ENCODE measurements at places on chromosomes 5 and 9.

DNA sequence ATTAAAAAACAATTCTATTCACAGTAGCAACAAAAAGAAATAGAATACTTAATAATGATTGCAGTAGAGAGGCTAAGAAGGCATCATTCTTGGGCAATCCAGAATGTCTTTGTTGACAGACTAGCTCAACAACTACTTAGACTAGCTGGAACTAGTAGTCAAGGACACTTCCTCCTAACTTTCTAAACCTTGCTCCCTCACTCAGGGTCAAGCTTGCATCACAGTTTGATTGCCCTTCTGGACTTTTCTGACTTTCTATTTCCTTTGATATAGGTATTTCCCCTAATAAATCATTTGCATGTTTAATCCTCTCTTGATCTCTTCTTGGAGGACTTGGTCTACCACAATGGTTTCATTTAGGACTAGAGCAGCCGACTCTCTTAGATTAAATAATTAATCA lies 1107.9 kb downstream of the PTPRD start:
- DNase-seq, result no peak

DNA sequence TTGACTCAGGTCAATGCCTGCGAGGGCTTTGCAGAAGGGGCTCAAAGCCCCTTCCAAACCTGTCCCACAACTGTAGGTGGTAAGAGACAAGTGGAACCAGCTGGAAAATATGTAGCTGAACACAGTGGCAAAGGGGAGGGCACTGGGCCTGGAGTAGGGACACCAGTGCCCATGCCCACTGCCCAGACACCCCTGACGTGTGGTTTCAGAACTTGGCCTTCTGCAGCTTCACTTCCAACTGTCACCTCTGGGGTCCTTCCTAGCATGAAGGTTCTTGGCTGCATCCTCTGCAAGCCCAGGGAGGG lies 233.1 kb upstream of the IRX1 start:
- DNase-seq, result no peak

- DNase-seq, result no peak
These were observed 1.4 kb upstream of the PKD2L2 start for GRCh38 chr5:137887831-137888230.

GRCh38 chr5:54804086-54804485 lies 181.3 kb downstream of the ESM1 start:
- no peak for DNase-seq

DNA sequence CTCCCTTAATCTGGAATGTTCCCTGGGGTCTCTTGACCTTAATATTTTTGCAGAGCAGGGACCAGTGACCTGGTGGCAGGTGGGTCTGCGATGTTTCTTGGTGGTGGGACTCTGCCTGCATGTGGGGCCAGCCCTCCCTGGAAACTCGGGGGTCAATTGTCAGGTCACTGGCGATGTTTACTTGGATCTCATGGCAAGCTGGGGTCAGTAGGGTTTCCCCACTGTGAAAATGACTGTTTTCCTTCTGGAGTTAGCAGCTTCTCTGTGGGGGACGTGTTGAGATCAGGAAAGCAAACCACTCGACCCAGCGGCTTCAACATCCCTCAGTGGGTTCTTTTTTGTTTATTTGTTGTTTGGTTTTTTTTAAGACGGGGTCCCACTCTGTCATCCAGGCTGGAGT lies 73.9 kb downstream of the KCNT1 start:
- DNase-seq, result no peak

DNA sequence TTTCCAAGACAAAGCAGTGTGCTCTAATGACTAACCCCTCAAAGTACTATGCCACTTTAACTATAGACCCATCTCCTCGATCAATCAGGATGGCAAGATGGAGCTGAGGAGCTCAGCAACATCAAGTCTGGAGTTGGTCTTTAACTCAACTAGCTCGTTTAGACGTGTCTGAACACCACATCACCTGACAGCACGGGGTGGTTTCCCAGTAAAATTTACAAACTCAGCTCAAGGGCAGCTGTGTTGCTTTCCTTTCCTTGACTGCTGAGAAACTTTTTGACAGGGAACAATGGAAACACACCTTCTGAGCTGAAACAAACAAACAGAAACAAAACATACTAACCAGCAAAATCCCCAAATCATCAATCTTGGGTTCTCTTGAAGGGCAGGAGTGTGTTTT lies 202.5 kb downstream of the NTRK2 start:
- DNase-seq, result no peak

DNA sequence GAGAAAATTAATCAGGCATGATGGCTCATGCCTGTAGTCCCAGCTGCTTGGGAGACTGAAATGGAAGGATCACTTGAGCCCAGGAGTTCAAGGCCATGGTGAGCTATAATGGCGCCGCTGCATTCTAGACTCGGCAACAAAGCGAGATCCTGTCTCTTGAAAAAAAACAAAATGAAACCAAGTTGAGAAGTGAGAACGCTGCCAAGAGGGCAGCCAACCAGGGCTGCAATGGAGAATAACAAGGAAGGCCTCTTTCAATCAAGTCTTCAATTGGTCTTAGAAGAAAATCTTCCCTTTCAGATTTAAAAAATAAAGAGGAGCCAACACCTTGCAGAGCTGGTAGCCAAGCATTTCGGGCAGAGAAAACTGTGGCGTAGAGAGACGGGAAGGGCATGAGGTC lies 14.7 kb downstream of the KIAA1958 start:
- no peak for DNase-seq

DNA sequence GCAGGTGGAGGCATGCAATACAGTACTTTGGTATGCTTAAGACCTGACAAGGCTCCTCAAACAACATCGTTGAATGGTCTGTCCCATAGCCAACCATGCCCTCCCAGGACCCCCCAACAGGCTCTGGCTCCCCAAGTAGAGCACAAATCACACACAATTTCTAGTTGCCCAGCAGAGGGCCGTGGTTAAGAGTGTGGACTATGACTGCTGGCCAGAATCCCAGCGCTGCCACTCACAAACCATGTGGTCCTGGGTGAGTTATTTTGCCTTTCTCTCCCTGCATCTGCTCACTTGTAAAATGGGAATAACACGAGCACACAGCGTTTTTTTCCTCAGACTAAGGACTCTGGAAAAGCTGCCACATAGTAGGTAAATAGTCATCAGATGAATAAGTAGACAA lies 6.5 kb downstream of the CKMT2 start:
- no peak for DNase-seq

DNA sequence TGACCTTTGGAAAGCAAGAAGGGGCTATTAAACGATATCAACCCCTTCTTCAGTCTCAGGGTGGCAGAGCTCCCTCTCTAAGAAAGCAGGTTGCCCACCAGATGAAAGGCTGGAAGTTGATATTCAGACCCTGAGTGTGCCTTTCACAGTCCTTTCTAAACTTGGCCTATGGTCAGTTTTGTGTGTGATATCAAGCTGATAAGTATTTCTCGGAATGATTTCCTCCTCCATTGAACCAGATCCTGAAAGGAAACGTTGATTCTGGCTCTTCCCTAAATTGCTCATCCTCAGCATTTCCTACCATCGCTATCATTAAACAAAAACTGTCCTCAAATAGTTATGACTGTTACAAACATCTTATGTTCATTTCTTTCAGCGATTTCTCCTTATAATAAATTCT lies 130.4 kb downstream of the CEMIP2 start:
- DNase-seq, result no peak

- no peak for DNase-seq
These were observed at the start of gene GRIA1 for GRCh38 chr5:153490118-153491037. Gene GRIA1, plus strand, starts transcription at chr5:153490670.

DNA sequence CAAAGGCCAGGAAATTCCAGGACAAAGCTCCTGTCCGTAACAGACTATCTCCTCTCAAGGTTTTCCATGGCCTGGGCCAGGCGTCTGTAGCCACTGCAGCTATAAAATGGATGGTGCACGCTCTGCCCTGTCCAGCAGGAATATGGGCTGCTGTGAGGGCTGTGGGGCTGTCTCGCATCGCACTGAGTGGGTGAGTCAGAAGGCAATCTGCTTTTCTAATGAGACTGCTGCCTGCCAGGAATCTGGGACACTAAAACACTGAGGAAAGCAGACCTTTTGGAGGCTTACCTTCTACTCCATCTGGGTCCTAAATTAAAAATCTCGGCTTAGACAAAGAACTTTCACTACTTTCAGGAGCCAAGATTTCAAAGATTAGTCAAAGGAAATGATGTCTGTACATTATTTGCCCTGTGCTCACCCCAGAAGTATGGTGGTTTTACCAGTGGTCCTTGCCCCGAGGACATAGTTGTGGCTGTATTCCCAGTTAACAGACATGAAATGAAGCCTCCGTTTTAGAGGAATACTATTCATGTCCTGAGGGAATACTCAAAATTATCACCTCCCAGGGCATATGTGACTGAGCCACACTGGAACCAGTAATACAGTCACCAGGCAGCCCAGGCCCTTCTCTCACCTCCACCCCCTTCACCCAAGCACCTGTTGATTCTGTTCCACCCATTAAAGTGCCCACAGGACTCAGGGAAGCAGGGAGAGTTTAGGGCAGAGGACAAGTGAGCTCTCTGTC lies 56.4 kb downstream of the PFDN1 start:
- no peak for DNase-seq

- DNase-seq, result no peak
These were observed 388.6 kb upstream of the CDH6 start for GRCh38 chr5:30804739-30805505.

DNA sequence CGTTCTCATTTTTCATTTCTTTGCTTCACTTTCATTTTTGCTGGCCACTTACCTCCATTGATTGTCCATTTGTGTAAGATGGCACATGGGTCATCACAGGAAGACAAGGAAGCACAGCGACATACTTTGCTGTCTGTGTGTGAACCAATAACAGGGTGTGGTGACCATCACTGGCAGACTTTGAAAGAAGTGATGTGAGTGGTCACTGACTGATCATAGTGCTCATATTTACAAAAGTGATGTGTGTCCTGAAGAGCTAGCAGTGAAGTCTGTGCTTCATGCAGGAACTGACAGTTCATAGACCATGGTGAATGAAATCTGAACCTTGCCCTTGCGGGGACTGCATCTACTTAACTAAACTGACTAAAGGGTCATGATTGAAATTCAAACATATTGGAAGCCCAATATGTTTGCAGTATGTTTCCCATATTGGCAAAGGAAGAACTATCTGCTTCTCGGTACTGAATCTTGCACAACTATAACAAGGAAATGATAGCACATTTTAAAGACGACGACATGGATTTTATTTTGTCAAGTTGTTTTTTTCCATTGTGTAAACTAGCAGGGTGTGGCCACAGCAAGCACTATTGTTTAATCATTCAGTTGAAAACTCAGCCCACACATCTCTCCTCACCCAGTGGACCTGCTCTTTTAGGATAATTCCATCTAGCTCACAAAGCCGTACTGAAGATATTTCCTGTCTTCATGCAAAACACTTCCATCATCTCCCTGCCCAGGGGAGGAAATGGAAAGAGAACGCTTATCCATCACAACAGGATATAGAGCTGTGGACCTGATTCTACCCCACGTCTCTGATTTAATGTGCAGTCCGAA lies 232.0 kb upstream of the ANKRD55 start:
- DNase-seq, result no peak

DNA sequence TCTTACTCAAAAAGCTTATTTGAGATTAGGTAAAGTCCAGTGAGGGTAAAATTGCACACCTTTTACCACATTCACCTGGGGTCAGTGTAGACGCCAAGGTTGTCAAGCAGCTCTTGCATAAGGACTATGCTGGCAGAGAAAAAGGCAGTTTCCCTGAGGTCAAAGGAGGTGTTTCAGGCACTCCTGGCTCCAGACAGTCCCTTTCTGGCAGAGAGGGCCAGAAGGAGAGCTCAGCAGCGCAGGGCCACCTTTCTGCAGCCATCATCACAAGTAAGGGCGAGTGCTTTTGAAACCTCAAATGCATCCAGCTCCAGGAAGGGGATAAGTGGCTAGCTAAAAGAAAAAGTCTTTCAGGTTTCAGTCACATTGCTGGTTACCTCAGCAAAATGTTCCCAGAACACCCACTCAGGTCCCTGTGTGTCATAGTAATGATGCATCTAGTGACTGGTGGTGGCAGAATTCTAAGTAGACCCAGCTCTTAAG lies 16.7 kb upstream of the IL13 start:
- DNase-seq, result no peak

DNA sequence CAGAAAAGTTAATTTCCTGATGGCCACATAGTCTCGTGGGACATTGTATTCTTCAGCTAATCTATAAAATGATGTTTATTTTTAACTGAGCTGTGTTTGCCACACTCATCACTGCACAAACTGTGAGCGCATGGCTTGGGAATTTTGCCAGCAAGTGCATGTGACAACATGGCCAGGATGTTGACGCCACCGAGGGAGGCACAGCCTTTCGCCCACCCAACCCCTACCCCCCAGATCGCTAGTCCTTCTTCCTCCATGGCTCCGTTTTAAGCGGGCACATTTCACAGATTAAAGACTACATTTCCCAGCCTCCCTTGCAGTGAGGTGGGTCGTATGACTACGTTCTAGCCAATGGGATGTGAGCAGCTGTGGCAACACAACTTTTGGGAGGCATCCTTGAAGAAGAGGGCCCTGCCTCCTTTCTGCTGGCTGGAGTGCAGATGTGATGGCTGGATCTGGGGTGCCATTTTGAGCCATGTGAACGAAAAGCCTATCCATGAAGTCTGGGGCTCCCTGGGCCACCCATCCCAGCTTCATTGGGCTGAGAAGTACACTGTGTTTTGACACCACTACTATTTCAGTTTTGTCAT lies 7.9 kb downstream of the NRARP start:
- no peak for DNase-seq

DNA sequence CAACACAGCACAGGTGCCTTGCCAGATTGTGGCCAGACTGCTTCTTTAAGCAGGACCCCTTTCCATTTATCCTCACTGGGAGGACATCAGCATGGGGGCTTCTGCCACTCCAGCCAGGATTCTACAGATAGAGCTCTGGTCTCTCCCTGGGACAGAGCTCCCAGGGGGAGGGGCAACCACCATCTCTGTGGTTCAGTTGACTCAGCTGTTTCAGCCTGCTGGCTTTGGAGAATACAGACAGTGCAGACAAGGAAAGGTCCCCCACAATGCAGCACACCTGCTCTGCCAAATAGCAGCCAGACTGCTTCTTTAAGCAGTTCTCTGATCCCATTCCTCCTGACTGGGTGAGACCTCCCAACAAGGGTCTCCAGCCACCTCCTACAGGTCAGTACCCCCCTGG lies 132.8 kb downstream of the OR2K2 start:
- DNase-seq, result no peak

DNA sequence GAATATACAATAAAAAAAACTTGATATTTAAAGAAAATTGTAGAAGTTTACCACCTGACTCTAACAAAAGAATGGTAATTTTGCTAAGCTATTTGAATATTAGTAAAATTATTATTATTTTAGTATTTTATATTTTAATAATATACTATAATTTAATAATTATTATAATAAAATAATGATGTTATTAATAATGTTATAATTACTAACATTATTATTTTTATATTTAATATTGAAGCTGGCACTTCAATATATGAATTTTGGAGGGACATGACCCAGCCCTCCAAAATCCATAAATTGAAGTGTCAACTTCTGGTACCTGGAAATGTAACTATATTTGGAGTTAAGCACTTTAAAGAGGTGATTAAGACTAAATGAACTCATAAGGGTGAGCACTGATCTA lies 486.1 kb upstream of the CDH9 start:
- DNase-seq, result no peak
